ENCODE measurements at places on chromosomes 11 and 22.

DNA sequence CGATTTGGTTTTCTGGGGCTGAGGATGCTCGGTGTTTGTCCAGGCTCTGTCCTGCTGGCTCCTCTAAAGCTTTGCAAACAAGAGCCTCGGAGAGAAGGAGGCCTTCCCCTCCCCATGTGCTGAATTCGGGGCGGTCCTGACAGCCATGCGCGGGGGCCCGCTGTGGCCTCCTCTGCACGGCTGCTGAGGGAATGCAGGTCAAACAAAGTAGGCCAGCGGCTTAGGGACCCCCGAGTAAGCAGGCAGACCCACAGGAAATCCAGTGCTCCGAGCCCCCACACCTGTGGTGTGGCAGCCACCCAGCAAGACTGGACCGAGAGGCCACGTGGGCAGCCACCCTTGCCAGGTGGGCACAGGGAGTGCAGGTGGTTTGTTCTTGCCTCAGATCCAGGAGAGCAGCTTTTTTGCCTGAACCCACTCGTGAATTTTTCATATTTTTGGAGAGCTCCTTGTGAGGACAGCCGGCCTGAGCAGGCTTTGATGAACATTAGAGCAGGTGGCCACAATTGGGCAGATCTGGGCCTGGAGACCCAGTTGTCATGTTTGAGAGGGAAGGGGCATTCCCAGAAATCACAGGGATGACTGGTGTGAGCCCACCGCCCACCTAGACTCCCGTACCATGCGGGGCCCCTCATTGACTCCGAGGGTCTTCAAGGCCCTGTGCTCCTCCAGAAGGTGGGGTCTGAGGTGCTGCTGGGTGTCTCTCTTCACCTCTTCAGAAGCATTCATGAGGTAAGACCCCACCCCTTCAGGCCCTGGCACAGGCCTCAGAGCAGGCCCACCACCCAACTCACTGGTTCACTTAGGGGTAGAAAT lies 43.0 kb upstream of the KCNQ1OT1 start:
- no peak for DNase-seq

DNA sequence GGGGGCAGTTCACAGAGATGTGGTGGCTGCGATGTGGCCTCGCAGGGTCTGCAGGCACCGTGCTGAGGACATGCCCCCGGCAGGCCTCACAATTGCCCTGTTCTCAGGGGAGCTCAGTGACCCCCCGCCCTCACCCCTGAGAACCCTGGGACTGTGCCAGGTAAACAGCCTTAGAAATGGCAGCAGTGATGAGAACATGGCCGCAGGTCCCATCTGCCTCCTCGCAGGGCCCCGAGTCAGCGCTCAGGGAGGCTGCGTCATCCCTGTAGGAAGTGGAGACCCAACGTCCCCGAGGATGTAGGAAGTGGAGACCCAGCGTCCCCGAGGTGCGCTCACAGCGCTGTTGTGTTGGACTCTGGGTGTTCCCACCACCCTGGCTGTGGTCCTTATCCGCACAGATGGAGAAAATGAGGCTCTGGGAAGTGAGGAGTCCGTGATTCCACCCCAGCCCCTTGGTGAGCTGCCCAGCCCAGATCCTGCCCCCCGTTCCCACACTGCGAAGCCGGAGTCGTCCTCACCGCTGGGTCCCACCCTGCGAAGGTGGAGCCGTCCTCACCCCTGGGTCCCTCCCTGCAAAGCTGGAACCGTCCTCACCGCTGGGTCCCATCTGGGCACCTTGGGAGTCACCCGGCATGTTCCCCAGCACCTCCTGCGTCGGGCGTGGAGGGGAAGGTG lies 1086.8 kb downstream of the BRD1 start:
- DNase-seq, result peak; percentile 82

DNA sequence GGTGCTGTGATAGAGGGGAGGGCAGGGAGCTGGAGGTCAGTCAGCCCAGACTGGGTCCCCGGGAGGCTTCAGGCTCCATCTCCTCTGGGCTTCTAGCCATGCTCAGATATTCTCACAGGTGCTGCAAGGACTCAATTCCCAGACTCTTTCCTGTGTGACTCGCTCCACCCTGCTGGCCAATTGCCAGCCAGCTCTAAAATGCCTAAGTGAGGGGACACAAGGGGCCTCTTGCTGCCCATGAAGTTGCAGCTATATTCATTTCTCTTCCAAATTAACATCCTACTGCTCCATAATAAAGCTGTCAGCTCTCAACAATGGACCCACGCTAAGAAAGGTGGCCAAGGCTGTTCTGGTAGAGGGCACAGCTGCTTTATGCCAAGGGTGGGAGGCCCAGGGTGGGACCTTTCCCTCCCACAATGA lies 101.5 kb downstream of the PLEKHA7 start:
- DNase-seq, result no peak

DNA sequence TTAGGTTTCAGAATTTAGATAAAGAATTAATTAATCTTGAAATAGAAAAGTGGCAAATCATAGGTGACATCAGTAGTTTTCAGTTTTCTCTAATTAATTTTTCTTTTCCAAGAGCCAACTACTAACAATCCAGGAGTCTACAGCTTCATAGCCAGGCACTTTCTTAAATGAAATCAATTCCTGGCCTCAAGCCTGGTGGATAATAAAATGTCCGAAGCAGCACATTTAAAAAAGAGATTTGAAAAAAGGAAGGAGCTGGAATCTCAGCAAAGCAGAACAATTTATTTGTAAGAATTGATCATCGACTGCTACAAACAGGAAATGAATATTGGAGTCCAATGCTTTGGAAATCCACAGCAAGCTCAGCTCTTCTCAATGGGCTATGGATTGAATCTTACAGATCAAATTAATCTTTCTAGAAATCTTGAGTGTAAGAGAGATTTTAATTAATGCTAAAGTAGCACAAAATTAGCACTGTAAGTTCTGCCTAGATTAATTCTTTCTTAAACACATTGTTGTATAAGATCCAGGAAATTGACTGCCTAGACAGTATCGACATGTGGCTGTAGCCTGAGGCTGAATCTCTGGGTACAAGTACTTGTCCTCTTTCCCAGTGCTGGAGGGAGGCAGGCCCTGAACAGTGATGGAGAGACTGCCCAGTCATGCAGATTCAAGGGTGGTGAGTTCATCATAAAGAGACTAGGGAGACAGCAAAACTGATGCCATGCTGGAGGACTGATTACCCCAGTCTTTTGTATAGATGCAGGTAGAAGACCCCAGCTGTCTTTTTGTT lies 167.8 kb upstream of the POU2AF2 start:
- no peak for DNase-seq

GRCh38 chr11:67504005-67504949 lies 886 bp downstream of the PITPNM1 start:
- DNase-seq, result no peak

GRCh38 chr22:31569126-31569525 lies 72.8 kb downstream of the SFI1 start:
- no peak for DNase-seq

GRCh38 chr11:104054911-104055529 lies 18.6 kb downstream of the DDI1 start:
- no peak for DNase-seq

GRCh38 chr11:126601136-126601535 lies 245.7 kb downstream of the ST3GAL4 start:
- DNase-seq, result no peak

- no peak for DNase-seq
These were observed 56.7 kb downstream of the TECTA start for GRCh38 chr11:121157756-121158155.

DNA sequence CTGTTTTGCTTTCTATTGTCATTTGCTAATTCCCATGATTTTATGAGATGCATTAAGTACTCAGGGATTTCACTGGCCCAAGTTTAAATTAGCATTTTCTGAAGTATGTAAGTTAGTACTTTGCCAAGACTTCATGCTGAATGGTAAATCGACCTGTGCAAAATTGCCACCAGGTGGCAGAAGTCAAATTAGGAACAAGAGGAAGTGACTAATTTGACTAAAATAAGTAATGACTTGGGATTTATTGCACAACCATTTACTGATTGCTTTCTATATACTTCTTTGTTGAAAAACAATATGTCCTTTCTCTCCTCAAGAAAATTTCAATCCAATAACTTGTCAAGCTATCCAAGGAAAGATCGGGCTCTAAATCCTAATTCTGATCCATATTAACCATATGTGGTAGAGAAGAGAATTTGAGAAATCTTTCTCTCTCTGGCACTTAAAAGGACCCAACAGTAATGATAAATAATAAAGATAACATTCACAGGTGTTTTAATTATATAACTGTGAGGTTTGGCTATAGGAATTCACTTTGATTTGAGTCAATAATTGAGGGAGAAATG lies 253.7 kb upstream of the CHORDC1 start:
- no peak for DNase-seq

DNA sequence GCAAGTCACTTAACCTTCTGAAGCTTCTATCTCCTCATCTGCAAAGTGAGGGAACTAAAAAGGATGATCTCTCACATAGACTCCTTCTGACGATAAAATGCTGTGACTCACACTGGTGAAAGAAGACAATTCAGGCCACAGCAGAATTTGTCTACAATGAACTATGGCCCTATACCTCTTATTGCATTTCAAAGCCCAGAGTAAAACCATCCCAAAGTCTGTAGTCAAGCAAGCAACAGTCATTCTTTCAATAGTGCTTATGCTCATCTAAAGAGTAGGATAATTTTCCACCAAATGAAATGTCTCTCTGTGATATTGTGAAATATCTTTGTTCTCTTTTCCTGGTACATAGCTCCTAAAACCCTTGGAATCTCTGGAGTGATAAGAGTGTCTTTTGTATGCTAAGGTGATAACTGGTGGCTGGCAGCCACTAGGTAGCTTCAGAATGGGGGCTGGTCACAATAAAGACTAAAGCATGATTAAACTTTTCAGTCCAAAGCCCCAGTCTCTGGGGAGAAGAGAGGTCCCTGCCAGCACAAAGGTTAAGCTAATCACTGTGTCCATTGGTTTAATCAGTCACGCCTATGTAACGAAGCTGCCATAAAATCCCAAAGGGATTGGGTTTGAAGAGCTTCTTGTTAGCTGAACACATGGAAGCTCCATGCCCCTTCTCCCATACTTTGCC lies 30.8 kb downstream of the SYTL2 start:
- no peak for DNase-seq

- peak; percentile 80 for DNase-seq
These were observed 74.5 kb upstream of the ARFGAP3 start for GRCh38 chr22:42931421-42932196.

DNA sequence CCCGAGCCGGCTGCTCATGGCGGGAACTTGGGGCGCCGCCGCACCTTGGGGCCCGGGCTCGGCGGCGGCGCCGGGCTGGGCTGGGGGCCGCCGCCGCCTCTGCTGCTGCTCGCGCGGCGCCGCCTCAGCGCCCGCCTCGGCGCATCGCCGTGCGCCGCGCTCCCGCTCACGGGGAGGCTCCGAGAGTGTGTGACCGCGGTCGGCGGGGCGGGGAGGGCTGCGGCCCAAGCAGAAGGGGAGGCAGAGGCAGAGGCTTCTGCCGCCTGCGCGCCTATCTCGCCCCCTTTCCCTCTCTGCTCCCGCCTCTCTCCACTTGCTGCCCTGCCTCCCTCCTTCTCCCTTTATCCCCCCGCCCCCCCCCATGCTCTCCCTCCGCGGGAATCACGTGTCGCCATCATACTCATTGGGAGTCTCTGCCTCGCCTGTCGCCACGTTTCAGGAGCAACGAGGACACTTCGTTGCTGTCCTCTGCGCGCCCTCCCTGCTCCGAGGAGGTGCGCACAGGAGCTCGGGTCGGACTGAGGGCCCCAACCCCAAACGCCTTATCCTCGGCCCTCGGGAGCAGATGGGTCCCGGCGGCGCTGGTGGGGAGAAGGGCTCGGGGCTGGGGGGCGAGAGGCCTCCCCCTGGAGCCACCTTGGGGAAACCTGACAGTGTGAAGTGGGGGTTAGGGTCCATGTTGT lies at the start of gene GUCY1A2:
Gene GUCY1A2 (minus strand): TSS at position 258 of the 683 bp plus-strand sequence. CDS start 421 bp downstream, outside the sequence.
- no peak for DNase-seq

- no peak for DNase-seq
These were observed 3.2 kb downstream of the NDUFS8 start for GRCh38 chr11:68033708-68034045.

DNA sequence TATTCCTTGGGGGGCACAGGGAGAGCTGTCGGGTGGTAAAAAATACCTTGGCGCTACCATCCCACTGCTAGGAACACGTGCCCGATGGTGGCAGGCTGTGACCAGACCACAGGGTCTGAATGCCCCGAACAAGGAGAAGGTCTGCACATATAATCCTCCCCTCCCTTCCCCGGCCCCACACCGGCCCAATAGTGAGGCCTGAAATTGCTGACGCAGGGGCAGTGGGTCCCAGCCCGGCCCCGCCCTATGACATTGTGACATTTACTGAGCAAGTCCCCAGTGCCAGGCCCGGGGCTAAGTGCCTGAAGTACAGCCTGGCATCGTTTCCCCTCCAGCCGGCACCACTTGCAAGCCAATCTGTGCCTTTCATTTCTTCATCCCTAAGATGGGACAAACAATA lies 19.5 kb downstream of the MN1 start:
- no peak for DNase-seq

GRCh38 chr11:71301046-71301857 lies 48.9 kb upstream of the SHANK2 start:
- DNase-seq, result peak; percentile 79

GRCh38 chr11:46144741-46145140 lies 23.5 kb upstream of the PHF21A start:
- DNase-seq, result no peak

DNA sequence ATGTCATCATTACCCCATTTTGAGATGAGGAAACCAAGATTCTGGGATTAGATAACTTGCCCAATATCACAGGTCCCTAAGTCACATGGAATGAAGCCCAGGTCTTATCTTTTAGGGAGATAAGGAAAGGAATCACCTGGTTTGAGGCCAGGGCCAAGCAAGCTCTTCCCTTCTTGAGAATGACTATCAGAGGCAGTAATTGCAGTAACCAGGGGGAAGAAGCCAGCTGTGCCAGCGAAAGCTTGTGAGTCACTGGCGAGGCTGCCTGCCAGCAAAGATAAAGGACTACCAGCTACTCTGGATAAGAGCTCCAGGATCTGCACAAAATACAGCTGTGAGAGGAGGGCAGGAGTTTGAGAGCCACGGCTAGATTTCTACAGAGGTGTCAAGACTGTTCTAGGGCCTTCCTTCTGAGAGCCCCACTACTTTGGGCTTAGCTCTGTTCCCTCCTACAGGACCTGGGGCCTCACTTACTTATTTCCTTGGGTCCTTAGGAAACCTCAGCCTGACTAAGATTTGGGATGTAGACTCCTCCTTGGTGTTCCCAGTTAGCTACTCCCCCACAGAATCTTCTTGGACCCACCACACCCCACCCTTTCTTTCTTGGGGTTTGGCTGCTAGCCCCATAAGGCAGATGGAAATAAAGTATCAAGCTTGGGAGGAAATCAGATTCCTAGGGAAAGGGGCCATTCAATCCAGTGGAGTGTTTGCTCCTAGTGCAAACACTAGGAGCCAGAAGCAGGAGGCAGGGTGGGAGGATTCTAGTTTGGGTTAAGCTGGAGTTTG lies 9.7 kb upstream of the CCKBR start:
- DNase-seq, result no peak

DNA sequence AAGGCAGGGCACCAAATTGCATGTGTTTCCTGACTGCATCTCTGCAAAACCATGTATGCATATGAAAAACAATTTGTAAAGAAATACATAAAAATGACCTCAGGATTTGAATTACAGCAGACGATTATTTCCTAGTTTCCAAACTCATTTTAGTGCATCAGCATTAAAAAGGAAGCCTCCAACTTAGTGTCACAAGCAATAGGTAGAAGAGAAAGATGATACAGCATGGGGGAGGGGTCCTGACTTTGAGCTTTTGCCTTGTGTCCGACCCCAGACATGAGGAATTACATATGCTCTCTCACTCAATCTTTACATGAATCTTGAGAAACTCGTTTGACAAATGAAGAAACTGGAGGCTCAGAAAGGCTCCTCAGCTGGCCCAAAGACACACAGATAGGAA lies 294.6 kb upstream of the NARS2 start:
- no peak for DNase-seq

- no peak for DNase-seq
These were observed 122.9 kb upstream of the HSD17B12 start for GRCh38 chr11:43557553-43558110.
